ENCODE measurements at places on chromosomes 5 and 9.

DNA sequence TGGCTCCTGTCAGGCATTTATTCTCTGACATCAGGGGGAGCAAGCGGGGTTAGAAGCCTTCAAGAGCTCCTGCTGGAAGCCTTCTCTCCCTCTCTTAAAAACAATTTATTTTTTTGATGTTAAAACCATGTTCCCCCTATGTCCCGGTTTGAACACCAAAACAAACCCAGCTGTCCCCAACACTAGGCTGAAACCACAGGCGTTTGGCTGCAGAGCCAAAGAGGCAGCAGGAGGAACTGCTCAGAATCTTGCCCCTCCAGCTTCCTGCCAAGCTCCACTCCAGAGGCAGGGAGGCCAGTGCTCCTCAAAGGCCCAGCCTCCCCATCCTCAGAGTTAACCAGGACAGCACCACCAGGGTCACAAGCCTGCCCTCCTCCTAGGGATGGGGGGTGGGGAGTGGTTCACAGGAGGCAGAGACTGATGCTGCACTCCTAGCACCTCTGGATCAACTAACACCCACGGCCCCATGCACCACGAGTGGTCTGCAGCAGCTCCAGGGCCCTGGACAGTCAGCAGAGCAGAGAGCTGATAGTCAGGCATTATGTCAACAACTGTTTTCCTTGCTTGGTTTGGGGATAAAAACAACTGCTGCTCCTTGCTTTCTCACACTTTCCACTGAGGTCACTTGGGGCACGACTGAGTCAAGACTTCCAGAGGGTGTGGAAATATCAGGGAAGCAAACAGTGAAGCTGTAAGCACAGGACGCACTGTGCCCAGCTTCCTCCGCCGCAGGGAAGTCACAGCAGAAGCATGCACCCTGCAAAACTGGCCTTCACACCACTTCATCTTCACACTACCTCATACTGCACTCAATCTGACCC lies 96.5 kb upstream of the ADRA1B start:
- DNase-seq = no peak

GRCh38 chr5:103498211-103498610 lies 64.4 kb downstream of the NUDT12 start:
- DNase-seq = no peak

DNA sequence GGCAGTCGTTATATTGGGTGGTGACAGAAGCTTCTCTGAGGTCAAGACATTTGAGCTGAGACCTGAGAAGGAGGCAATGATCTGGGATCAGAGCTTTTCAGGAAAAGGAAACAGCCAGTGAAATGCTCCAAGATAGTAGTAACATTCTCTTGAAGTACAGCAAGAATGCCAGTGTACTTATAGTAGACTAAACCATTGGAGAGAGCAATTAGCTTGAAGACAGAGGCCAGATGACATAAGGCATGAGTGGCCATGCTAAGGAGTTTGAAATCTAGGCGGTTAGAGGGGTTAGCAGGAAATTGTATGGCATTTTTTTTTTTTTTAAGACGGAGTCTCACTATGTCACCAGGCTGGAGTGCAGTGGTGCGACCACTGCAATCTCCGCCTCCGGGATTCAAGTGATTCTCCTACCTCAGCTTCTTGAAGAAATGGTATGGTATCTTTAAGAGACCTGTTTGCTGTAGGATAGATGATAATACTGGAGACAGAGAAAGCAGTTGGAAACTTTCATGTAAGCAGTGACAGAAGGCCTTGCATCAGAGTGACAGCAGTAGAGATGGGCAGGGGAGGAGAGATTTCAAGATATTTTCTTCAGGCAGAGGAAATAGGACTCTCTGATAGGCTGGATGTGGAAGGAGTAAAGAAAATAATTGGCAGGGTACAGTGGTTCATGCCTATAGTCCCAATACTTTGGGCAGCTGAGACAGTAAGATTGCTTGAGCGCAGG lies 482.2 kb upstream of the PAPPA start:
- no peak for DNase-seq

- no peak for DNase-seq
These were observed 197.8 kb downstream of the DMAC1 start for GRCh38 chr9:7601739-7602138.
